NCI-H2029 treated with DMSO at 0.1 percent for 48 hours (cell line): ENCODE measurements at places on chromosomes 11 and 22.

DNA sequence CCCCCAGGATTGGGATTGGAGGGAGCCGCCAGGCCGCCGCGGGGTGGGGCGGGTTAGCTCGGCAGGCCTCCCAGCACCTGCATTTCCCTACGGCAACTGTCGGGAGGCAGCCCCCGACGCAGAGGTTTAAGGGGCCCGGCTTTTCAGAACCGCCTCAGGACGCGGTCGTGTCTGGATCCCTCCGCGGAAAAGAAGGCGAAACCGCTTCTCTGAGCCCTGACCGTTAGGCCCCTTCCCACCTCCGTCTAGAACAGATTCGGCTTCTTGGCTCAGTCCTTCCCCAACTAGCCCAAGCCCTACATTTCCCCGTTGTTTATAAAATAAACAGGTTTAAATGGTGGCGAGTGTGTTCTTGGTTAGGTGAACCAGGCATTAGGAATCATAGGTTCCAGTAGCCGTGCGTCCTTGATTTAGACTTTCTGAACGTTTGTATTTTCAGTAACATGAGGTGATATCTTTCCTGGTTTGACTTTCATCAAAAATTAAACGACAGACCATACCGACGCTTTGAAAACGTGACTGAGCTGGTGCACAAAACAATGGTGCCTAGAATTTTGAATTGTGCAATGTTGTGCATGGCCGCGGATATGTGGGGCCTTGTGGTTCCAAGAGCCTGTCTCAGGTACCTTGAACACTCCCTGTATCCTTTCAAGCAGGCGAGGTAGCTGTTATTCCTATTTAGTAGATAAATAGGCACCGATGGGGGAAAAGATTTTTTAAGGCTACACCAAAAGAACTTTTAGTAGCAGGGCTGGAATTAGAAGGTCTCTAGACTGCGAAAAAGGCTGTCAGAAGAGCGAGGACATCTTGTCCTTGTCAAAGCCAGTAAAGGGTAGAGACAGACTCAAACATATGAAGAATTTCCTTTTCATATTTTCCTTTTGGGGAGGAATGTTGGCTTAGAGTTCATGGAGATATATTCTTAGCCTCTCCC lies 1.2 kb upstream of the HSPA8 start:
- peak; percentile 59 for DNase-seq

DNA sequence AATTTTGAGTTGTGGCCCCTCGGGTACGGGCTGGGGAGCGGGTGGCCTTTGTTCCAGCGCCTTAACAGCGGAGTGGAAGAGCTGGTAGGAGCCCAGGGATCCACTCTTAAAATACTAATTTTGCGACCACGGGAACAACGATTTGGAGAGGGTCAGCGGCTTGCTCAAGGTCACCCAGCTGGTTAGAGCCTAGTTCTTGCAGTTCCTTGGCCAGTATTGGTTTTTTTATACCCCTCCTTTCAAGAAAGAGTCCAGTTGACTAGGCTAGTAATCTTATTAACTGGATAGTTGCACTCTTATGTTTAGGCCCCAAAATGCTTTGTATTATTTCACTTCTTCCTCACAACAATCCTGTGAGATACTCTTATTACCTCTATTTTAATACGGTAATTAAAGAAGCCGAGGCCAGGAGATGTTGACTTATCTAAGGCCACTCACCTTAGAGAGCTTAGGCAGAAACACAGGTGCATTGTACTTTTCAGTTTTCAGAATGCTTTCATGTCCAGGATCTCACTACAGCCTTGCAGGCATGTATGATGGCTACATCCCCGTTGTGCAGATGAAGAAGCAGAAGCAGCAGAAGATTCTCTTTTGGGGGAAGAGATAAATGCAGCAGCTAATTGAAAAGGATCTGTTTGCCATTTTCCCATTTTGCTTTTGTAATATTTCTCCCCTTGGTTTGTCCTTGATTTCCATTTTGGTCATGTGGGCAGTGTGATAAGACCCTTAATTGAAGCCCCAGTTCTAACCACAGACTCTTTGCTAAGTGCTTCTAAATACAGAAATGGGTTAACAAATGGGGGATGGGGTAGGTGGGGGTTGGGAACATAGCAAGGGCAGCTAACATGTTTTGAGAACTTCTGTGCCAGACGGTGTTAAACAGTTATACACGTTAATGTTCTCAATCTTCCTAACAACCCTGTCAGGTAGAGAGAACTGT lies 1.4 kb downstream of the SREBF2 start:
- no peak for DNase-seq

DNA sequence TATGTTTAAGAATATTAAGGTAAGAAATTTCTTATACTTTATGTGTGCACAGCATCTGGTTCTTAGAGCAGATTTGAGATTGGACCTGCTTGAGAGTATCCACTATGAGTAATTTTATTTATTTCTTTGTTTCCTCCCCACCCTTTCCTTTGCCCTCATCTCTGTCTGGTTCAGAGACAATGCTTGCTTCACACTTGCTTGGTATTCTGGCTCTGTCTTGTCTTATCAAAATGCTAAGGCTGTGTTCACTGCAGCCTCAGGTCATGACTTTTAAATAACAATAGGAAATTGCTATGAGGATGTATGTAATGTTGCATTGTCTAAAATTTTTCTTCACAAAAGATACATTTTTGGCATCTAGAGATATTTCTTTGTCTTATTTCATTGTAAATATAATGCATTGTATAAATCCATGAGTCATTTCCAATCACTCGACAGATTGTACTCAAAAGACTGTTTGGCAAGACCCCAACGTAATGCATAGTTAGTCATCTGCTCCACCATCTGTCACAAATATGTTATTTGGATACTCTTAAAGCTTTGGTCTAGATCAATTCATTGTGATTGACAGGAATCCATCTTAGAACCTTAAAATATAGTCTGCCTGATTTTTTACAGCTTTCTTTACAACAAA lies 395.7 kb downstream of the AASDHPPT start:
- no peak for DNase-seq

- no peak for DNase-seq
These were observed 2.3 kb upstream of the SLC25A1 start for GRCh38 chr22:19180740-19181410.
